PC-9 (cell line): ENCODE measurements at places on chromosomes 13 and 19. TPM values are rescaled to one million over a fixed set of nuclear protein-coding genes. Genes with fewer than 3 reads are reported as not detected.

DNA sequence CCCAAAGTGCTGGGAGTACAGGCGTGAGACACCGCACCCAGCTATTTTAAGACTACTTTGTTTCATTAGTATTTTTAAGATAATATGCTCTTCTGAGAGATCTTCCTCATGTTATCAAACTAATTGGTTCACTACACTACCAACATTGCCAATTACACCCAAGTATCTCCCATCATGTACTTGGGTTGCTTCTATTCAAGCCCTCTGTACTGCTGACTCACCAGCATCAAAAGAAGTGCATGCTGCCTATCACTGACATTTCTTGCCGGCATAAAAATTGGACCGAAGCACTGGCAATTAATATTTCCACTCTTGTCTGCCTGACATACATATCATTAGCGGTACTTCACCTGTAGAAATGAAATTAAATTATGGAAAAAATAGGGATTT is 164.2 kb upstream of the NBEA start:
- DNase-seq: no peak

DNA sequence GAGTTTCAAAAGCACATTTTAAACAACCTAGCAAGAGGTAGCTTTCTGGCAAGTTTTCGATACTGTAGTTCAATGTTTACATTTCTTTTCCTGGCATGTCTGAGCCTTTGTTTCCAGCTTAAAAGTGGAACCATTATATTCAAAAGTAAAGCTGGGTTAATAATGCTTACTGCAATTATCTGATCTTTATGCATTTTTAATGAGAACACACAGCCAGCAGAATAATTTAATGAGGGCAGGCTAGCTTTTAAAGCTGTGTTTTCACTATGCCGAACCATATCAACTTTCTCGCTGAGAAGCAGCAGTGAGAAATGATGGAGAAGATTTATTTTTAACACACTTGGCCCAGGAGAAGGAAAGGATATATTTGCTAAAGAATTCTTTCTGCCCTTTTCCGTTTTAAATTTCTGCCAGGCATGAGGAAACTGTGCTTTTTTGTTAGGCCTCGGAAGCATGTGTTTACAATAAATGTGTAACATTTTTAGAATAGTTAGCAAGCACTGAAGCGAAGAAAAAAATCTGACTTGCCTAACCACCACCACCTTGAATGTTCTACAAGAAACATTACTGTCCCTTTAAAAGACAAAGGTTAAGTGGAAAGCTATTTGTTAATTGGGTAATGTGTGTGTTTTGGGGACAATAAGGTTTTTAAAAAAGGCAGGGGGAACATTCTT is 1.0 kb downstream of the MBNL2 start:
- DNase-seq: peak; percentile 92

Gene CYSLTR2
- total RNA-seq: not detected in 2 replicates

Gene FFAR2
- not detected in 2 replicates for total RNA-seq

DNA sequence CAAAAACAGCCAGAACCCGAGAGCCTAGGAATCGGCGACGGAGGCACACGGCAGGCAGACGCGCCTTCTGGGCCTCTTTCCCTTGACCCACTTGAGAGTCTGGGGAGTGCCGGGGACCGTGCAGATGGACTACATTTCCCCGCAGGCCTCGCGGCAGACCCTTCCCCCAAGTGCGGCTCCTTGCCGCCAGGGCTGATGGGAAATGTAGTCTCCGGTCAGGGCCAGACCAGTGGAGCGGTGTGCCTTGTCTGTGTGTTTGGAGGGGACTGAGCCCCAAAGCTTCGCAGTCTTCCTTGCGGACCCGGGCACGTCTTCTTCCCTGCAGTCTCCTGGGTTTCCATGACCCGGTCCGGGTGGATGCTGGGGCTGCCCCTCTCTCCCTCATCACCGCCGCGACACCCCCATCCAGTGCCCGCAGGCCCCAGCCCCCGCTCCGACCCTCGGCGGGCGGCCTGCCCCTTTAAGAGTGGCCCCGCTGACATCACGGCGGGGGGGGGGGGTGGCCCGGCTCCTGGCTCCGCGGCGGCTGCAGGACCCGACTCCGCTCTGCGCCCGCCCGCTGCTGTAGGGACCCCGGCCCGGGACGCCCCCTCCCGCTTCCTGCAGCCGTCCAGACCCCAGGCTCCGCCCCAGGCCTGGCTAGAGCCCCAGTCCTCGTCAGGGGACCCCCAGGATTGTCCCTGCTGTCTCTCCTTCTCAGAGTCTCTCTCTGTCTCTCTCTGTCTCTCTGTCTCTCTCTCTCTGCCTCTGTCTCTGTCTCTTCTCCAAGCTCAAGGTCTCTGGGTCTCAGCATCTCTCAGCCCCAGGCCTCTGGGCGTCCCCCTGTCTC is 758 bp upstream of the CACNG7 start:
- DNase-seq: no peak
